ENCODE measurements at places on chromosomes 4 and X.

DNA sequence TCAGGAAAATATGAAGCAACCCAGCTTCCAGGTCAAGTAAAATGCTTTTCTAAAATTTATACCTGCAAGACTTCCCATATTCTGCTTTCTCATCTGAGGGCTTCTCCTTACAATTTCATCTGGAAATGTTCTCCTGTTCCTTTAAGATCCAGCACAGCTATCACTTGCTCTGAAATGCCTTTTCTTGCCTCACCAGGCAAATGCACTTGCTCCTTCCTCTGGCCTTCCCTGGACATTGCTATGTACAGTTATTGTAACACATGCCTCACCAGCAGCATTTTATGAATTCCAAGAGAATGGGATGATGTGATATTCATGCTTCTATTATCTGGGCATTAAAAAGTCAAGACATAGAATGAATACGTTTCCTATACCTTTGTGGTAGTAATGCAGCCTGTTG lies 842.1 kb upstream of the INTU start:
- no peak for DNase-seq

DNA sequence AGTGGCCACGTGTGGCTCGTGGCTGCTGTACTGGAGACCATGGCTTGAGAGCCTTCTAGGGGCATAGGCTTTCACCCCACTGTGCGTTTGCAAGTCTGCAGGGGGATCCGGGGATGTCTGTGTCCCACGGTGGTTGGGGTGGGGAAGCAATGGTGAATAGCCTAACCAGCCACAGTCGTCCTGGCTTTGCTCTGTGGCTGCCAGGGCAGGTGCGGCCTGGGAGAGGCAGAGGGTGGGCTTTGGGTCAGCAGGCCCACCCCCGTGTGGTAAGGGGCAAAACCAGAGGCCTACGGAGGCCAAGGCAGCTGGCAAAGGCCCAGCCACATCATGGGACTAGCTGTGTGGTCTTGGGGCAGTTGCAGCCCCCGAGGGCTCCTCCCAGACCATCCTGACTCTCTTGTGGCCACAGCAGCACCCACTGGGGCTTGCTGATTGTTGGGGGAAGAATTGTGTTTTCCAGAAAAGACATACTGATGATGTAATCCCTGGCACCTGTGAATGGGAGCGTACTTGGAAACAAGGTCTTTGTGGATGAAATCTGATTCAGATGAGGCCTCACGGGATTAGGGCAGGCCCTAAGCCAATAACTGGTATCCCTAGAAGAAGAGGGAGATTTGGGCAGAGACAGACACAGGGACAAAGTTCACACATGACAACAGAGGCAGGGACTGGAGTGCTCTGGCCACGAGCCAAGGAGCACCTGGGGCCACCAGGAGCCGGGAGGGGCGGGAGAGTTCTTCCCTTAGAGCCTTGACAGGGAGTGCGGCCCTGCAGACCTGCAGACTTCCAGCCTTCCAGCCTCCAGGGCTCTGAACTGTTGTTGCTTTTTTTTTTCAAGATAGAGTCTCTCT lies 2.9 kb downstream of the CPZ start:
- DNase-seq = no peak

GRCh38 chr4:56513517-56513916 lies 7.9 kb downstream of the ARL9 start:
- DNase-seq = peak; percentile 84

- DNase-seq = no peak
Measured at GRCh38 chrX:107747596-107748161, 27.9 kb downstream of the TSC22D3 start.

- no peak for DNase-seq
Measured at GRCh38 chr4:52684896-52685295, 25.8 kb upstream of the USP46 start.

DNA sequence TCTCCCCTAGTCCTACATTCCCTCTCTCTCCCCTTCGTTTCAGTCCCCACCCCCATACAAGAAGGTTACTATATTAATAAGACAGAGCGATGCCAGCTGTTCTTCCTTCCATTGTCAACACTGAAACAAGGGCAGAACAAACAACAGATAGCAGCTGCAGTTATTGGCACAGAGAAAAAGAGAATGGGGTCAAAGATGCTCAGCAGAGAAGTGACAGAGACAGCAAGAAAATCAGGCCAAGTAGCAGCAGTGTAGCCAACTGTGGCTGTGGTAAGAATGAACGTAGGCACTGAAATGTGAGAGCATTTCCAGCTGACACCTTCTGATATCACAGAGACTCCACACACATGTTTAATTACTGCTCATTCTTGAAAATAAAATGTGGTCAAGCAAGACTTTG lies 641.8 kb downstream of the FSTL5 start:
- DNase-seq = no peak

GRCh38 chrX:150513544-150513943 lies 54.9 kb upstream of the MTM1 start:
- no peak for DNase-seq

GRCh38 chr4:180160195-180160983 lies 2082.8 kb upstream of the TENM3 start:
- no peak for DNase-seq

GRCh38 chrX:130216320-130216719 lies 44.6 kb downstream of the RAB33A start:
- no peak for DNase-seq

DNA sequence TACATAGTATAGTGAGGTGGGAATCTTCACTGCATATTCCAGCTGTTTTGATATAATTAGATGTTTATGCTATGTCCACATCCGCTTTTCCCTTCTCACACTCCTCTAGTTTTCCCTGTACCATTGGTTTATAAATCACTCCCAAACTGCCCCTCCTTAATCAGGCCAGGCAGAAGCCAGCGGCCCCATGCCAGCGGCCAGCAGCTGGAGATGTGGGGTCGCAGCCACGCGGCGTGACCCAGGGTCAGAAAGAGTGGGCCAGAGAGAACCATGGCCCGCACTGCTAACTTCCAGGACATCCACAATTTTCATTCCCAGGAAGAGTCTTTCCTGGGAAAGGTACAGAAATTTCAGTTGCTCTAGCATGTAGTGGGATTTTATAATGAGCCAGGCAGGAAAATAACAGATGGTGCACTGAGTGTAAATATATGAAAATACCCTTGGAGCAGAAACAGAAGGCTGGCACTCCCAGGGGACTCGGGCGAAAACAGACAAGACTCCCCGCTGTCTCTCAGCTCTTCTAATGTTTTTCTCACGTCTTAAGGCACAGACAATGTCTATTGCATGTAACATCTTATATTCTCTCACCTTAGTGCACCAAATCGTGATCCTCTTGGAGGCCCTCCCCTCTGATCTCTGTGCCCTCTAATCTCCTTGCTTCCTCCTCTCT lies 145.9 kb upstream of the ZFP42 start:
- DNase-seq = no peak

DNA sequence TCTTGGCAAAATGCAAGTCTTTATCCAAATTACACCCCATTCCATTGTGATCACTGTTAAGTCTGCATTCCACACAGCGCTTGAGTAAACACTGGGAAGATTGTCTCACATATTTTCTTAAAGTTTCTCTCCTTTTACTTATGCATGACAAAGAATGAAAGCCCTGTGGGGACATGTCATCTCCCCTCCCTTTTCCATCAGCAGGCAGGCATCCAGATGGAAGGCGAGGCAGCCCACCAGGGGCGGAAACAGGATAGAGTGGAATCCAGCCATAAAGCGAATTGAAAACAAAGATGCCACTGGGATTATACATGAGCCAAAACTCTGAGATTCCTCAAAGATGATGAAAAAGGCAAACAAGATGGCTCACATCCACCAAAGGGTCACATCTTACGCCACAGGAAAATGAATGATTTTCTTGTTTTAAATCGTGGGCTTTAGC lies 78.2 kb downstream of the AFAP1 start:
- DNase-seq = no peak

DNA sequence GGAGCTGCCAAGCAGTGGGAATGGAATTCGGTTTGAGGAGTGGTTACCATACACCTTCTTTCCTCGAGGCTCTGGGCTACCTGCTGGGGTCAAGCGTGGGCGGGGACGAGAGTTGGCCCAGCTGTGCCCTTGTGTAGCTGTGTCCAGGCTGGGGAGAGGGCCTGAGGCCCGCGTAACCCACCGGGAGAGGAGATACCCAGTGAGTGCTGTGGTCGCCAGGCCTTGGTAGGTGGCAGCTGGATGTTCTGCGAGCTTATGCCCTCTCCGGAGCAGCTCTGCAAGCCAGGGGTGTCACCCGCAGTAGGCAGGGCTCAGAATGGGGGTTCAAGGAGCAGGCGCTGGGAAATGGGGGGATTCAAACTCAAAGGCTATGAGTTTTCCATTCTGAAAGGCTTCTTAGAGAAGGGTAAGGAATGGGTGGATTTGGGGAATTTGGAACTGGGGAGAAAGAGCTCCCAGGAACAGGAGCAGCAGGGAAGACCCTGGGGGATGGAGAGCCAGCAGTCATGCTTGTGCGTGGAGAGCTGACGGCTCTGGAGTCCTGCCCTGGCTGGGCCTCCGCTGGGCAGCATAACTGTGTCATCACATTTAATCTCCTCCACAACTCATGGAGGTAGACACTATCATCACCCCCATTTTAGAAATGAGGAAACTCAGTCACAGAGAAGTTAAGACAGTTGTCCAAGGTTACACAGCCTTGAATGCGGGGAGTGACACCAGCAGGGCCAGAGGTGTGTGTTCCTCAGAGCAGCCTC lies 117.5 kb downstream of the SORCS2 start:
- DNase-seq = no peak

- DNase-seq = no peak
Measured at GRCh38 chr4:57607566-57608180, 497.5 kb upstream of the IGFBP7 start.

DNA sequence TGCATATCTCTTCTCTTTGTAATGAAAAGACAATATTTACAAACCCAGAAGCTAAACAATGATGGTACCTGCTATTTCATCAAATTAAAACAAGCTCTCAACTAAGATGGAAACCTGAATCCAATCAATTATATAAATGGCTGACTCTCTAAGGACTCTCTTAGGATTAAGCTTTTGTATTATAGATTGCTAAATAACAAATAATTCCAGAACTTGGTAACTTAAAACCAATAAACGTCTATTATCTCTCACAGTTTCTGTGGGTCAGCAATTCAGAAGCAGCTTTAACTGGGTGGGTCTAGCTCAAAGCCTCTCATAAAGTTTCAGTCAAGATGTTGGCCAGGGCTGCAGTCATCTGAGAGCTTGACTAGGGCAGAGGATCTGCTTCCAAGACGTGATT lies 12.4 kb downstream of the PHKA2 start:
- DNase-seq = no peak

DNA sequence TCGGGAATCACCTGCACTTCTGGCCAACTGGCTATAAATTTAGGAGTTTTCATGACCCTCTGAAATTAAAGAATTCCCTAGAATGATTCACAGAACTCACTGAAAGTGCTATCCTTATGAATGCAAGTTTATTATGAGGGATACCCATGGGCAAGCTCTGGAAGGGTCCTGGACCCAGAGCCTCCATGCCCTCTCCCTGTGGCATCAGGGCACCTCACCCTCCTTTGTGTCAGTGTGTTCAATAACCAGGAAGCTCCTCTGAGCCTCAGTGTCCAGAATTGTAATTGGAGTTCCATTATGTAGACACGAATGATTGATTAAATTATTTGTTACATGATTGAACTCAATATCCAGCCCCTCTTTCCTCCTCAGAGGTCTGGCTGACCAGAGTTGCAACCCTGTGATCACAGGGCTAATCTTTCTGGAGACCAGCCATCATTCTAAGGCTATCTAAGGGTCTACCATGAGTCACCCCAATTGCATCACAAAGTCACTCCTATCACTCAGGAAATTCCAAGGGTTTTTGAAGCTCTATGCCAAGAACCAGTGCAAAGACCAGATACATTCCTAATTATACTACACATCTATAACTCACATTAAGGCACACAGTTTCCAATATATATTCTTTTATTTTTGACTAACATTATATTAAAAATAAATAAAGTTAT lies 8.9 kb downstream of the ANXA3 start:
- no peak for DNase-seq

DNA sequence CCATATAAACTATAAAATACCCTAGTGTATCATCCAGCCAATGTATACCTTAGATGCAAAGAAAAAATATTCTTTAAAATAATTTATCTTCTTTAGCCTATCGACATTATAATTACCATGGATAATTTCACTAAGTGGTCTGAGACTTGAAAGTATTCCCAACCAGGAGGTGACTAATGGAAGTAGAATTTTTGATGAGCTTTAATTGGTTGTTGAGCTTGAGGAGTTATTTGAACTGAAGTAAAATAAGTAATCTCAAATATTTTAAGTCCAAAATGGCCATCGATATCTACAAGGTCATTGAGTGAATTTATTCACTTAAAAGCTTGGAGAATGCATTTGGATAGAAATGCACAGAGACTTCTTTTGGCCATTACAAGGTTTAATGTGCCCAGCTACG lies 436.2 kb downstream of the TLL1 start:
- no peak for DNase-seq

DNA sequence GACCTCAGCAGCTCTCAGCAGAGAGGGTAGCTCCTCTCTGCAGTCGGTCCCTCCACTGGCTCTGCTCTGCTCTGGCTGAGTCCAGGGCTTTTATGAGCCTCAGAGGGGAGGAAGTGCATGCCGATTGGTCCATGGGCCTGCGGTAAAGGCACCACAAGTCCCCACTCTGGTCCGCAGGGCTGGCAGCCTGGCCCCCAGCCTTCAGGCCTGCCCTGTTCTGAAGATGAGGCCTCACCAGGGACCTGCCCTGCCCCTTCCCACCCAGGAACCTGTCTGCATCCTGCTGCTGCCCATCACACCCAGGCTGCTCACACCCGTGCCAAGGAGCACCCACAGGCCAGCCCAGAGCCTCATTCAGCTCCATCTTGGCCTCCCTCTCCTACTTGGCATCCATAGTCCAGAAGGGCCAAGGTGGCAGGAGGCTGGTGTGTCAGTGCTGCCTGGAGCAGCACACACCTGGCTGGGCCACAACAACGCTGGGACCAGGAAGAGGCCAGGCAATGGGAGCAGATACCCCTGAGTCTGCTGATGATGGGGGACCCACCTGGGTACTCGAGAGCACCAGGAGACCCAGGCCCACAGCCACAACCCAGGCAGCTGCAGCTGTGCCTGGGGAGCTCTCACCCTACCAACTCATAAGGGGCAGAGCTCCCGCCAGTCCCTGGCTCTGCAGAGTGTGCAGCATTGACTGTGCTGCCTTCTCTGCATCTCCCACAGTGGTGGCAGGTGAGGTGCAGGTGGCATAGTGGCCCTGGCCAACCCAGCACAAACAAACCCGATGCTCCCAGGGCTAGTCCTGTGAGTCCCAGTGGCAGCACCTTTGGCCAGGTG lies 191.9 kb upstream of the NUDT6 start:
- DNase-seq = no peak

DNA sequence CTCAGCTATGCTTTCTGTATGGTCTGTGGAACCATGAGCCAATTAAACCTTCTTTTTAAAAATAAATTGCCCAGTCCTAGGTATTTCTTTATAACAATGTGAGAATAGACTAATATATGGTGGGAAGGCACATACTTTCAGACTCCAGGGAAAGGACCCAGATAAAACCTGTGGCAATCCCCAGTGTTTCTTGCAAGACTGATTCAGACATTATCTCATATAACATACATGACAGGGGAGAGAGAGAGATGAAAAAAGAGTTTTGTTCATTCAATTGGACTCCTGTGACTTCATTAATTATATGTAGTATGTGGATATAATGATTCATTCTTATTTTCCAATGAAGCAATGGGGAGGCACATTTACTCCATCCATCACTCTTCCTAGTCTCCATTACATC lies 291.4 kb upstream of the PRKX start:
- DNase-seq = no peak
